ENCODE measurements at places on chromosomes 13 and 19.

DNA sequence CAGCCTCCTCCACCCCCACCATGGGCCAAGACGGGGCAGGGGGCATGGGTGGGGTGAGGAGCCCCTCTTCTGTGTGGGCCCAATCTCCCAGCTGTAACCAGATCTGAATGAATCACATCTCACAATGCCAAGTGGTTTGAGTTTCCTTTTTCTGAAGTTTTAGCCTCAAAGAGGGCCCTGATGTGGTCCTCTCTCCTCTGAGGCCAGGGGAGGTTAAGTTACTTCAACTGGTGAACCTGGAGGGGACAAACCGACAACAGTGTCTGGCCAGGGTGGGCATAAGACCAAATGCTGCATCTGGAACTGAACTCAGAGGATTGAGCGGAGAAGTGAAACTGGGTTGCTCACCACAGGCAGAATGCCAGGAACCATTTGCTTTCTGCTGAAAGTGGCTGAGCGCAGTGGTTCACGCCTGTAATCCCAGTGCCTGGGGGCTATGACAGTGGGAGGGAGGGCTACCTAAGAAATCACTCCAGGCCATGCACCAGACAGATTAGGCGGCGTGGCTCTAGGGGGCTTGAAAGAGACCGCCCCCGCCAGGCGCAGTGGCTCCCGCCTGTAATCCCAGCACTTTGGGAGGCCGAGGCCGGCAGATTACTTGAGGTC, 15.4 kb upstream of the IRGC start:
- no peak for DNase-seq

GRCh38 chr13:97751477-97751876, 202.0 kb upstream of the IPO5 start:
- DNase-seq = no peak

DNA sequence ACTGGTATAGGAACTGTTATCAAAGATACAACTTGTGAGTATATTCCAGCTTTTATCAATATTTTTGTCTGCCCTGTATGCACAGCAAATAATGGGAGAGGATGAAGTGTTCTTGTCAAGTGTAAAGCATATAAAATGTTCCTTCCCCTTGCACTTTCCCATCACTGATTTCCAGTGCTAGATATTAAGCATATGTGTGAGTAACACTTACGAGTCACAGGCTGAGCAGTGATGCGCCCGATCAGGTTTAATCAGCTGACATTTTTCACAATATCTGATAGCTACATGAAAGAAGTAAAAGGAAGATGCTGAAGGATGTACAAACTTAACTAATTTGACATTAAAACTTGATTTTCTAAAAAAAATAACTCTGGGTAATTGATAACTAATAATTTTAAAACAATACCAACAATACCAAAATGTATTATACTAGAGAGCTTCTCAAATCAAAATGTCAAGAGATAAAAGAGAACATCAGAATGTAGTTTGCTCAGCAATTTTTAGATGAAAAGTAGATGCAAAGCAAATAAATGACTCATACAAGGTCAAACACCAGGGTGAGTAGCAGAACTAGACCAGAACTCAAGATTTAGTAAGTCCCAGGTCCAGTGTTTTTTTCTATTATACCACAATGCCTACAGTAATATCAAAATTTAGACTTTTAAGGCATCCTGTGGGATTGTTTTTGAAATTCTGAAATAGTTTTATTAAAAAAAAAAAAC, 56.4 kb downstream of the ZDHHC20 start:
- DNase-seq = no peak

DNA sequence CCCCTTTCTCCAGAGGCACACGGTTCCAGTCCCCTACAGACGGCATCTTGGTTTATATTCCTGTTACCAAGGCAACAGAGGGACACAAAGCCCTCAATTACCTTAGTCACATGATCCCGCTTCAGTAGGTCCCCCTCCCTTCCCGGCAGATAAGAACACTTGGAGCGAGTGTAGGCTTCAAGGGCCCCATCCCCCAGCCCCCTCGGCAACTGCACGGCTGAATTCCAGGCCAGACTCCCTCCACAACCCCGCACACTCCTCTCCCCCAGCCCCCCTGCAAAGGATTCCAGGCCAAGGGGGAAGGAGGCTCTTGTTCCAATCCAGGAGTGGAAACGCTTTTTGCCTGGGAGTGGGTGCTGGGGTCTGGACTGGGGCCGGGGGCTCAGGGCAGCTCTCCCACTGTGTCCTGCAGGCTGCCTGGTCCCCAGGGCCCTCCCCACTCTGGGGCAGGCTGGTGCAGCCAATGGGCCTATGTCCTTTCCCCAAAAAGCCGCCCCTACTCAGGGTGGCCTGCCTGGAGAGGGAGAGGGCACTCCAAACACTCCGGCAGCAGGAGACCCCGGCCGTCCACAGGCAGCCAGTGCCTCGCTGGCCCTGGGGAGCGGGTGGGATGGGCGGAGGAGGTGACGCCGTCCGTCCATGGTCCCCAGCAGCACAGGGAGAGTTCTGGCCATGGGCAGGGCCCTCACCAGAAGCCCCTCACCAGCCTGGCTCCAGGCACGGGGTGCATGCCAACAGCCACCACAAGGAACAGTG, 62.6 kb downstream of the MLLT1 start:
- DNase-seq = no peak

GRCh38 chr19:44883922-44884321, 7.1 kb upstream of the TOMM40 start:
- no peak for DNase-seq

GRCh38 chr19:35710784-35711723, 6.7 kb downstream of the ZBTB32 start:
- DNase-seq = peak; percentile 65

DNA sequence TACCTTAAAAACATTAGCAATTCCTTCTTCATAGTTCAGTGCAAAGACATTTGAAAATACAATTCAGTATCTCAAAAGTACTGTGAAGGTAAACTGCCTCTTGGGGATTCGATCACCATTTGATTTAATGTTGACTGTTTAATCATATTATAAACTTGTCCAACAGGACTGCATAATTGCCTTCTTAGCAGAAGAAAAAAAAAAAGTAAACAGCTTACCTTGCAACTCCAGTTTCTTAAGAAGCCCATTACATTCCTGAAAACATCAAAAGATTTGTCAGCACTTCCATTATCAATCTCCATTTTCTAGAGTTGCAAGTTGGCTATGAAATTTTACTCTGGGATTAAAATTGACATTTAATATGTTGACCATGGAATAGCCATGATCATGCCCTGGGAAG, 1154.6 kb downstream of the OLFM4 start:
- no peak for DNase-seq

- DNase-seq = no peak
Measured at GRCh38 chr13:75864718-75865117, 228.6 kb downstream of the LMO7 start.

- no peak for DNase-seq
Measured at GRCh38 chr19:11007385-11007784, 46.6 kb downstream of the SMARCA4 start.

- no peak for DNase-seq
Measured at GRCh38 chr19:36398571-36398970, 19.6 kb upstream of the ZFP14 start.

GRCh38 chr13:52848455-52849195, at the start of gene PCDH8:
TSS of gene PCDH8 (minus strand) at chr13:52848640. CDS start at chr13:52848436, 204 bp downstream.
- DNase-seq = no peak

DNA sequence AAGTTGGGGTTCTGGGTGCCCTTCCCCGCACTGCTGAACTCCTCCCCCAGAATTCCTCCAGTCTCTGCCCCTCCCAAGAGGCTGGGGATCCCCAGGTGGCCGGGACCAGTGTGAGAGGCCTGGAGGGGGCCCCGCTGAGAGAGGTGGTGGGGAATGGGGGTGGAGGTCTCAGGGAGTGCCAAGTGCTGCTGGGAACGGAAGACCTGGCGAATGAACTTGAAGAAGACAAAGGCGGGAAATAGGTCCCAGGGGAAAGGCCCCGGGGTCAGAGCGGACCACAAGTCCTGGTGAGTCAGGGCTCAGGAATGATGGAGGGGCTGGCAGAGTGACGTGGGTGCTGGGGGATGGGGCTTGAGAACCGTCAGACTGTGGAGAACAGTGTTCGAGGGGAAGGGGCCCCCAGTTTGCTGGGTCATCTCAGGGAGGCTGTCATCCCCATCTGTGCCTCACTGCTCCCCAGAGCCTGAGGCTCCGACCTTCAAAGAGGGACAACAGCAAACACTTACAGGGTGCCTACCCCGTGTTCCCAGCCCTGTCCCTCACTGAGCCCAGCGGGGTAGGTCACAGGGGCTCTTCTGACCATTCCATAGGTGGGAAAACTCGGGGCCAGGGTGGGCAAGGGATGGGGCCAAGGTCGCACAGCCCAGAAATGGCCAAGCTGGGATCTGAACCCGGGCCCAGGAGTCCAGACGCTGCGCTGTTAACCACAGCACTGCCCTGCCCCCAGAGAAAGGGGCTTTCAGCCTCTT, 16.0 kb upstream of the SEMA6B start:
- no peak for DNase-seq

- DNase-seq = no peak
Measured at GRCh38 chr13:62014299-62014698, 598.6 kb upstream of the PCDH20 start.

- no peak for DNase-seq
Measured at GRCh38 chr19:48196321-48196763, 25.9 kb downstream of the ZSWIM9 start.

- no peak for DNase-seq
Measured at GRCh38 chr13:21568854-21569253, 35.1 kb downstream of the MICU2 start.

- no peak for DNase-seq
Measured at GRCh38 chr13:49521224-49521623, 25.5 kb downstream of the PHF11 start.

DNA sequence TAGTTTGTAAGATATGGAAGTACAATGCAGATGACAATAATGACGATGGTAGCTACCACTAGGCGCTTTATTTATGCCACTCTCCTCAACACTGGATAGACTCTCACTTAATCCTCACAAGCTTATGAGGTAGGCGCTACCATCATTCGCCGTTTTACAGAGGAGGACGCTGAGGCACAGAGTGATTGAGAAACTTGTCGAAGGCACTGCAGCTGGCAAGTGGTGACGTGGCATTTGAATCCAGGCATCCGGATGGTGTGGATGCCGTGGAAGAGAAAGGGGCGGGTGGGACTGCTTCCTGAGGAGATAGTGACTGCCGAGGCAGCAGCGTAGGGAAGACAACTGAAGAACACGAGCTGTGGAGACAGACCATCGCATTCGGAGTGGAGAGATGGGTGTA, 1.3 kb upstream of the RPS9 start:
- DNase-seq = no peak

GRCh38 chr13:60772726-60773125, 375.7 kb downstream of the TDRD3 start:
- DNase-seq = no peak

GRCh38 chr19:43605875-43606568, 5.9 kb upstream of the SRRM5 start:
- DNase-seq = no peak

- DNase-seq = no peak
Measured at GRCh38 chr19:48598996-48599700, 7.4 kb upstream of the SPACA4 start.

GRCh38 chr19:27918818-27919217, 1294.1 kb downstream of the UQCRFS1 start:
- no peak for DNase-seq

GRCh38 chr19:10924597-10924996, 3.8 kb downstream of the YIPF2 start:
- no peak for DNase-seq

GRCh38 chr13:49021953-49022352, 46.2 kb downstream of the FNDC3A start:
- DNase-seq = no peak

DNA sequence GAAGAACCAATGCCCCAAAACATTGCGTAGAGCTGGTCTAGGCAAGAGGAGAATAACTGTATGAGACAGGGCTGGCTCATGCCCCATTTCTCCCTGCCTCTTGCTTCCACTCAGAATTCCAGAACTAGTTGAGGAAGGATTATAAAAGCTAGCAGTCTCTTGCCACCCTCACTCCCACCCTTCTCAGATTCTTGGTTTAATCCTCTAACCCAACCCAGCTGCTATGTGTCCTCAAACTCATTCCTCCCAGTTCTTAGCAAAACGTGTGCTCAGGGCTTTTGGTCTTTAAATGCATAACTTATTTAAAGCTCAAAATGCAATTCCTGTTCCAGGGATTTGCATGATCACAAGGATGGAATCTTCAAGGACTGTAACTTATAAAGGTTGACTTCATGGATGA, 466.3 kb downstream of the COG6 start:
- no peak for DNase-seq

DNA sequence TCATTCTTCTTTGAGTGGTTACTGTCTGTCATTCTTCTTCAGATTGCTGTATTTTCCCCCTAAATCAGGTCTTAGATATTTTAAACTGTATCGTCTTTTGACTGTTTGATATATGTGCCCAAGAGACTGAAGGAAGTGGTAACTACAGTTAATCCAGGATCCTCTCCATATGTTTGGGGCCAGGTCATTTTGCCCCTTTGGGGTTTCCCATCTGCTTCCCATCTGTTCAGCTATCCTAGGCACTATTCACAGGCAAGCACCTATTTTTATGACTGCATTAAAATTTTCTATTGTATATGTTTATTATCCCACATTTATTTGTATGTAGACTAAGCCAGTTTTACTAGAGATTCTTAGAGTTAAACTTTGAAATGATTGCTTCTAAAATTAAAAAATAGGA, 244.2 kb downstream of the PCCA start:
- DNase-seq = no peak

DNA sequence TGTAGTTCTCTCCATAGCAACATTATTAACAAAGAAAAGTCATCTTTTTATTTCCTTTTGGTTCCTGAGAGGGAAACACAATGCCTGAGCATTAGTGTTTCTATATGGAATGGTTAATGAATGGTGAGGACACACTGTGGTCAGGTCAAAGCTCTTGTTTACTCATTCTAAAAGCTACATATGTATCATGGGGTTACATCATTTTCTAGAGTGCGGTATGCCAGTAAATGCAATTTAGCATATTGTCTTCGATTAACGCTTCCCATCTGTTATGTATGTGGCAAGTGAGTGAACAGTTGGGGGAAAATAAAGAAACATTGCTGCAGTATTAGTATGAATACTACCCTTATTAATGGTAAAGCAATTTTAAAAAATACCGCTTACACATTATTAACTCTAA, 1152.2 kb upstream of the SPRY2 start:
- no peak for DNase-seq

DNA sequence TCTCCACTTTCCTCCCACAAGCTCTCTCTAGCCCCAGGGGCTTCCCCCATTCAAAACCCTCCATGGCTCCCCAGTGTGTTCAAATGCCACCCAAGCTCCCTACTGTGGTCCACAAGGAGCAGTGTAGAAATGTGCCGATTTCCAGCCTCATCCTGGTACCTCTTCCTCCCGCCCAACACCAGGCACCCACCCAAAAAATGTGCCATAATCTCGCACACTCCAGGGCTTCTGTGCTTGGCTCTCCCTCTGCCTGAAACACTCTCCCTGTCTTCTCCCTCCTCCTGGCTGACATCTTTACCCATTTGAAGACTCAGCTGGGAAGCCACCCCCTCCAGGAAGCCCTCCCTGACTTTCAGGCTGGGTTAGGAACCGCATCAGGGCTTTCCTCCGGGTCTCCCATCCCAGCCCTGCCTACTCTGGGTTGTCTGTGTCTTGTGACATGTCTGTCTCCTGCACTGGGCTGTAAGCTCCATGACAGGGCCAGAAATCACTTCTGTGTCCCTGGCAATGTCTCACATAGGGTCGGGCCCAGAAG, 16.6 kb upstream of the MEIS3 start:
- DNase-seq = no peak

Data from activated CD8-positive, alpha-beta memory T cell treated with anti-CD3 and anti-CD28 coated beads for 48 hours (primary cell).